ENCODE measurements at places on chromosomes 5 and 9. TPM values are rescaled to one million over a fixed set of nuclear protein-coding genes. Genes with fewer than 3 reads are reported as not detected.

RALGPS1 gene
- total RNA-seq, result 3.7 TPM

FBP2 gene
- total RNA-seq, result not detected

NDUFB6 gene
- 38.2 TPM for total RNA-seq

PCDHGB4 gene
- 12.8 TPM for total RNA-seq

IFNA5 gene
- not detected for total RNA-seq

TNFSF8 gene
- not detected for total RNA-seq

SLC6A19 gene
- total RNA-seq, result not detected

DMRT3 gene
- total RNA-seq, result not detected

All from pericardium fibroblast (primary cell).